ENCODE measurements at places on chromosomes 2 and 18.

GRCh38 chr2:241036964-241037421 is 38.6 kb downstream of the SNED1 start:
- DNase-seq = no peak

GRCh38 chr2:223081789-223082188 is 29.8 kb downstream of the KCNE4 start:
- DNase-seq = no peak

- no peak for DNase-seq
Measured at GRCh38 chr2:178211460-178211859, 17.1 kb downstream of the OSBPL6 start.

DNA sequence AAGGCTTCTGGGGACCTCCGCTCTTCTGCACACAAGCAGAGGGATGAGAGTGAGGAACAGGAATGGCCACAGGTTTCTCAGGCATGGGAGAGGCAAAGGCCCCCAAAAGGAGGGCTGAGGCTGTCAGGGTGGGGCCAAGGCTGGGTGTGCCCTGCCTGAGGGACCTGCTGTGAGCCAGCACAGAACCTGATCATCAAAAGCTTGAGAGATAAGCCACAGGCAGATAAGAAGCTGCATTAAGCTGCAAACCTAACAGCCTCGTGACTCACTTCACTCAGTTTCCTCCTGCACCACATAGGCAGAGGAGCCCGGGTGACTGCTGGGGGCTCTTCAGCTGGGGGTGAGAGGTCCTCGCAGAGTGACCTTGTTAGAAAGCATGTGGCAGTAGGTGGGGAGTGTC is 64.5 kb upstream of the LAPTM4A start:
- no peak for DNase-seq

DNA sequence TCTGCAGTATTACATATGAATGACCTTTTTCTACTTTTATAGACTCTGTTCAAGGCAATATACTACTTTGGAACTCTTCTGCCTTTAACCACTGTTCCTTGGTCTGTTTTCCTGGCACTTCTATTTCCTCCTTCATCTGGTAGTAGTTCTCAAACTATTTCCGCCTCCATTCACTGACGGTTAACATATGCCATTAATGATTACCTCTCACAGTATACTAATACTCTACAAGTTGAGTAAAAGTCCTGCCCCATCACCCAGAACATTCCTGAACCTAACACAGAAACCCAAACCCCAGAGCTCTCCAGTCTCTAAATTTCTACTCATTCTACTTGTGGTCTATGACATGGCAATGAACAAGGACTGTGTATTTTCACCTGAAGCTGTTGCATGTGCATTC is 4.5 kb downstream of the GFPT1 start:
- no peak for DNase-seq

GRCh38 chr2:141557329-141558095 is 573.3 kb downstream of the LRP1B start:
- DNase-seq = peak; percentile 83

GRCh38 chr2:20104900-20105545 is 53.6 kb upstream of the LAPTM4A start:
- DNase-seq = no peak

GRCh38 chr2:229582151-229582550 is 132.2 kb downstream of the DNER start:
- DNase-seq = no peak

DNA sequence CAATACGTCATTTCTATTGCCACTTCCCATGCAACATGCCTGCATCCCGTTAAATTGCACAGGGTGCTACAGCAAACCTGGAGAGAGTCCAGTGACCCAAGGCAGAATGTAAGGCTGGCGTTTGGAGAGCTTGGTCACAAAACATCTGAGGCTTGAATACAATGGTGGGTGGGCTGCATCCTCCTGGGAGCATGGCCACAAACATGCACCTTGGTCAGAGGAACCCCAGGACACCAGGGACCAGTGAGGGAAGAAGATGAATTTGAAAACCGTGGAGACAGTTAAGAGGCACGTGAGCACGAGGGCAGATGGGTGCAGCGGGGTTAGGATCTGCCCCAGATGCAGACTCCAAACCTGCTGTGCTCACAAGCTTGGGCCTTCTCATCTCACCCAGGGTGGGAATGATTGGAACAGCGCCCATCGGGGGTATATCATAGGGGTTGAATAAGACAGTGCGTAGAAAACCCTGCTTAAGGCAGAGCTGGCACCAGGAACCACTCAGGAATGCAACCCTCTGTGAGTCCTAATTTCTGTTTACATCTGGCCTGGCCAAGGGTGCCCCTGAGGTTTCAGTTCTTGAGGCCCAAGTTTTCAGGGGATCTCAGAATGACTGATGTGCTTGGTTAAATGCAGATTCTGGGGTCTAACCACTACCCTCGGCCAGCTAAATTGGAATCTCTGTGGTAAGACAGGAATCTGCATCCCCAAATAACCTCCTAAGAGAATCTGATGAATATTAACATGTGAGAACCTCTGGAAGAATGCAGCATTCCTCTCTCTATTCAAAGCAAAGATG is 97.2 kb downstream of the ARL4C start:
- DNase-seq = peak; percentile 64

DNA sequence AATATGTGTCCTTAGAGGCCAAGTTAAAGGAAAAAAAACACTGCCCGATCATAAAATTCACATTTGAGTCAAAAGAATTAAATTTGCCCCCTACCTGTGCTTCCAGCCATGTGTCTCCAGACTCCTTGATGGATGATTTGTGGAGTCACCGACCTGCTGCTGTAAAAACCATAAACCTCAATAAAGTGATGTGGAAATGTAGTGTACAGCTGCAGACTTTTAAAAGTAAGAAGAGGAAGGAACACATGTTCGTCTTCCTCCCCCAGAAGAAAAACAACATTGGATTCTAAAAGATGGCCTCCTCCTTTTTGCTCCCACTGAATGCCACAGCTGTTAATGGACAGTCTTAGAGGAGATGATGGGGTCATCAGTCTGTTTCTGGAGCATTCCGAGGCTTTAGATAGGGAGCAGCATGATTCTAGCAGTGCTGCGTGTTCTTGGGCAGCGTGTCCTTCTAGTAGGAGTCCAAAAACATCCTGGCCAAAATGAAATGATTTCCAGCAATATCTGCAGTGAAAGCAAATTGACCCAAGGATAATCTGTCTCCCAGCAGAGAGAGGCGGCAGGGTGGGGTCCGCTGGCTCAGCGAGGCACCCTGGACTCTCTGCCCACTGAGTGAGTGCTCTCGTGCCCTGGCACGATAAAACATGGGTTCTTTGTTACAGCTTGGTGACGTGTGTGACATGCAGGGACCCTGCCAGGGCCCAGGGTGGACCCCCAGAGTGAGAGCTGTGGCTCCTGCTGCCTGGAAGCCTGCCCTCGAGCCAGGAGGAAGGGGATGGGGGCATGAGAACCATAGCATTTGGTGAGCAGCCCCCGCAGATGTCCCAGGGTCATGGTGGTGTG is 196.1 kb downstream of the FAM210A start:
- no peak for DNase-seq

- DNase-seq = no peak
Measured at GRCh38 chr2:63784461-63784860, 57.2 kb upstream of the UGP2 start.

DNA sequence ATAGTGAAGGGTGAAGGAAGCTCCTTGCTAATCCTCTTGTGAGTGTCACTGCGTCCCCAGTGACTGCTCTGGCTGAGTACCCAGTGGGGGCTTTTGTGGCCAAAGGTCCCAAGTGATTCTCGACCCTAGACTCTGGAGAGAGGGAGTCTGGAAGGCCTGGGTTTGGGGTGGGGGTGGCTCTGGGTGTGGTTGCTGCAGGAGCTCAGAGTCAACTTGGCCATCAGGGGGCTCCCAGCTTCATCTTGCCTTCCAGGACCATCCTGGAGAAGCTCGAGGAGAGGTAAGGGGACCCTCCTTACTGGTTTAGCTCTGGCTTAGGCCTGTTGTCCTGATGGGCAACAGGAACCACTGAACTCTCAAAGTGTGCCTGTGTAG is 592 bp downstream of the PSD4 start:
- DNase-seq = no peak

DNA sequence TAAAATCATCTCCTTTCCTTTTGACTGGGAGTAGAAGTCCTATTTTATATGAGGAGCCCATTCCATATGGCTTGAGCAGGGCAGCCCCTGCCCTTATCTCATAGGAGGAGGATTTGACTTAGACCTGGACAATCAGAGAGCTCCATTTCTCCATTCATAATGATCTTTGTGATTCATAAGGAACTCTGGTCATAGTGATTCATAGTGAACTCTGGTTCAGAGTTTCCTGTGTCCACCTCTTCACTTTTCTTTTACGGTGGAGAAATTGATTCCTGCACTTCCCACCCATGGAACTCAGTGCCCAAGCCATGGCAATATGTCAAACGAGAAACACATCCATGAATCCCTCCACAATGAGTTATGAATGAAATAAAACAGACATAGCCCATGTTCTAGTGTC is 12.8 kb upstream of the MYO3B start:
- no peak for DNase-seq

DNA sequence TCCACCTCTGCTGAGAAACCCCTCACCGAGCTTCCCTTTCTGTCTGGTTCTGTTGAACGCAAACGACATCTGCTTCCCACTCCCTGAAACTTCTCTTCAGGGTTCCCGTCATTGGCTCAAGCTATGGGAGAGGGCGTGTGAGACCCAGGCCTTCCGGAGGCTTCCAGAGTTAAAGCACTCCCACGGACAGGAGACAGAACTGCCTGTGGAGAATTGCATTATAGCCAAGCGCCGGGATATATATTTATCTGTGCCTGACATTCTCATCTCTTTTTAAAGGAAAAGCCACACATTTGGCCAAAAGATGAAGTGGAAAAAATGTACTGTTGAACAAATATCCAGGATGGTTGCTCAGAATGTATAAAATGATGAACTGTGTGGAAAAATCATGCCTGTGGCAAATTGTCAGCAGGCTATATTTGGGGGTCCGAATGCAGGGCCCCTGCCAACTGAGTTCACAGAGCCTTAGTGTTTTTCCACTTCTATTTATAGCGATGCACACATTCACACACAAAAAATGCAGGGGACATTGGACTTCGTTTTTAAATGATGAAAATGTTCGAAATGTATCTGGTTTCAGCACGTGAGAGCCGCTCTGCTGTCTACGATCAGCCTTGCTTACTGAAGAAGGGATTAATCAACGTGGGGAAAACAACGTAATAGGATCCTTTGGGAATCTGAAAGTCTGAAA is 59.5 kb downstream of the E2F6 start:
- peak; percentile 88 for DNase-seq

- DNase-seq = no peak
Measured at GRCh38 chr2:39510140-39510539, 73.1 kb upstream of the MAP4K3 start.

- DNase-seq = no peak
Measured at GRCh38 chr2:106734165-106734564, 151.8 kb downstream of the ST6GAL2 start.

GRCh38 chr2:134254824-134255223 is 952 bp downstream of the MGAT5 start:
- no peak for DNase-seq

GRCh38 chr2:182050333-182051135 is 64.9 kb downstream of the PPP1R1C start:
- DNase-seq = no peak

GRCh38 chr2:172000696-172001361 is 1.1 kb downstream of the METAP1D start:
- DNase-seq = no peak

- DNase-seq = no peak
Measured at GRCh38 chr2:220670511-220670910, 901.6 kb downstream of the EPHA4 start.

DNA sequence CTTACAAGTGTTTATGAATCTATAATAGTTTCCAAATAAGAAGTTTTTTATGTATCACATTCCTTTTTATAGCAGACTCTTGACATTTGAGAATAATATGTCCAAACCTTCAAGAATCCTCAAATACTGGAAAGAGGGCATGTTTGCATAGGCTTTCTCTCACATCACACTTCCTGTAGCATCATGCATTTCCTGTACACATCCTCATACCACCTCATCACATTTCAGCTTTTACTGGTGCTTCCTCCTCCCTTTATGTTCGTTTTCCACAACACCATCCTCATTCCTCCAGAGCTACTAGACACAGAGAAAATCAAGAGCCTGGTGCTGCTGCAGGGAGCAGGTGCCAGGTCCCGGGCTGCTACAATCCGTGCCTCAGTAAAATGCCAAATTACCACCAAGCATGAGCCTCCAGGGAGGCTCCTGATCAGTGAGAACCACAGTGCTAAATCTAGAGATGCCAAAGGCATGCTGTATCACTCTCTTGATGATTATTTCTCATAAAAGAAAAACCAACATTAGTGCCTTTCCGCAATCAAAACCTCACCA is 137.7 kb upstream of the CYP1B1 start:
- no peak for DNase-seq

- no peak for DNase-seq
Measured at GRCh38 chr2:199929262-199929661, 18.2 kb downstream of the C2orf69 start.

- DNase-seq = peak; percentile 50
Measured at GRCh38 chr2:32882816-32883810, 63.6 kb upstream of the LTBP1 start.

DNA sequence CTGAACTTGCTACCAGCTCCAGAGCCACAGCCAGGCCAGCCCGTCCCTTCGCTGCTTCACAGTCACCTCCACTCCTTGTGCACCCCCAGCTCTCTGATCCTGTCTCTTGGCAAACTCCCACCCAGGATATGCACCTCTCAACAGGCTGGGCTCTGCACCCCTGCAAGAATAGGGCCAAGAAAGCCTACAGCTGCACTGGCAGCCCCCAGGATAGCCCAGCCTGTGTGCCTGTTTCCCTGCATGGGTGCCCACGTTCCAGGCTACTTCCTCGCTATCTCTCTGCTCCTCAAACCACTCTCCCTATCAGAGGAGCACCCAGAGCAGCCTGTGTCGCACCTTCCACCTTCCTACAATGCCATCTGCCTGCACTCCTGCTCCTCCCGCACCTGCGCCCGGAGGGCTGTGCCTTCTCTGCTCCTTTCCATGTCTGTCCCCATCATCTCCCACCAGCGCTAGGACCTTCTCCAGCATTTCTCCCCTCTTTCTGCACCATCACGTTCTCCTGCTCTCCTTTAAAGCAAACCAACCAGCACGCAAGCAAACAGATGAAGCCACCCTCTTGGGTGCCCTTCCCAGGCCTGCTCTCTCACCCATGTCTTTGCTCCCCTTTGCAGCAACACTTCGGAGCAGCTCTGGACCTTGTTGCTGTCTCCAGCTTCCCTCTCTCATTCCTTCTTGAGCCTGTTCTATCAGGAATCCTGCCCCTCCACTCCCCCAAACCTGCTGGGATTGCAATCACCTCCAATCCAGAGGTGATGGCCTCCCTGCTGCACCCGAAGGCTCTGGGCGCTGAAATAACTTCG is 313.2 kb upstream of the HS6ST1 start:
- DNase-seq = no peak

Data from fibroblast of skin of back (primary cell).